Thoracic aorta (tissue), 2 donors: ENCODE measurements at places on chromosomes 2 and 18.
A peak's percentile ranks its signal among the peaks of the same experiment; 100 is the strongest.

GRCh38 chr2:148939271-148939670 is 64.2 kb downstream of the KIF5C start:
- no peak for DNase-seq

DNA sequence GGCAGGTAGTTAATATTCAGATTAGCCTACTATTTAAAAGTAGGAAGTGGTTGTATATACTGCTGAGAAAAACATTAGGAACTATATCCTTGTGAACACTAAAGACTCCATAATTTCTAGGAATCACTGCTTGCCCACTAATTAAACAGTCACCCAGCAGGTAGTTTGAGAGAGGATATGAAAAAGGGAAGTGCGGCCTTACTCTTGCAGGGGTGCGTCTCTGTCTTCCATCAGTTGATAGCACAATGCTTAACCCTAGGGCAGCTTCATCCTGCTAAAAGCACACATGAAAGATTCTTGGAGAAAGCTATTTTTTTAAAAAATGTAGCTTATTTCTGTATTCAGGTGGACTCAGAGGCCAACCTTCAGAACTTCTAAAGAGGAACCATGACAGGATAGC is 53.1 kb upstream of the ATP5MC3 start:
- DNase-seq = no peak

DNA sequence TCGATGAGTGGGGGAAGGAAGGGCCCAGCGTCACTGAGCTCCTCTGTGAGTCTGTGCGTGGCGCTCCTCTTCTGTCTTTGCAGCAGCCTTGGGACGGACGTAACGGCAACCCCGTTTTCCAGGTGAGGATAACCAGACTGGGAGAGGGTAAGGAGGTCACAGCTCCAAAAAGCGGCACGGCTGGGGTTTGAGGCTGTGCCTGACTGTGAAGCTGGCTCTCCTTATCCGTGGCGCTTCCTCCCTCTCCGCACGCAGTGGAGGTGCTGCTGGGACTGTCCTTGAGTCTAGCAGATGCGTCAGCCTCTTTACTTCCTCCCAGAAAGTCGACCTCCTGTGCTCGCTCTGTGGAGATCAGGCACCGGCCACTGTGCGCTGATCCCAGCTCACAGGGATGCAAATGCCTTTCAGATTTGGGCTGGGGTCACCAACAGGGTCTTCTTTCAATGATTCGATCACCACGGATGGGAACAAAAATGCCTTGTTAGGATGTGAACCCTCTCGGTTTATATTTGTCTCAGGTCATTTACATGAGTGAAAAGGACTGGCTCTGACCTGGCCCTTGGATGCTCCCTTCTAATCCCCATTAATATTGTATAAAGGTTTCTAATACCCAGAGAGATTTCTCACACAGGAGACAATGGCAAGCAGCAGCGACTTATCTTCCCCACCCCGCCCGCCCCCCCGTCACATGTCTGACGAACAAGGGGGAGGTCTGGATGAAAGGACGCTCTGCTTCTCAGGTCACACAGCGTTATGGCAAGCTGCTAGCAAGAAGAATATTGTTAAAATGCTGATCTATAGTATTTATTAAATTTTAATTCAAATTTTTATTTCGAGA is 30.1 kb upstream of the E2F6 start:
- no peak for DNase-seq

DNA sequence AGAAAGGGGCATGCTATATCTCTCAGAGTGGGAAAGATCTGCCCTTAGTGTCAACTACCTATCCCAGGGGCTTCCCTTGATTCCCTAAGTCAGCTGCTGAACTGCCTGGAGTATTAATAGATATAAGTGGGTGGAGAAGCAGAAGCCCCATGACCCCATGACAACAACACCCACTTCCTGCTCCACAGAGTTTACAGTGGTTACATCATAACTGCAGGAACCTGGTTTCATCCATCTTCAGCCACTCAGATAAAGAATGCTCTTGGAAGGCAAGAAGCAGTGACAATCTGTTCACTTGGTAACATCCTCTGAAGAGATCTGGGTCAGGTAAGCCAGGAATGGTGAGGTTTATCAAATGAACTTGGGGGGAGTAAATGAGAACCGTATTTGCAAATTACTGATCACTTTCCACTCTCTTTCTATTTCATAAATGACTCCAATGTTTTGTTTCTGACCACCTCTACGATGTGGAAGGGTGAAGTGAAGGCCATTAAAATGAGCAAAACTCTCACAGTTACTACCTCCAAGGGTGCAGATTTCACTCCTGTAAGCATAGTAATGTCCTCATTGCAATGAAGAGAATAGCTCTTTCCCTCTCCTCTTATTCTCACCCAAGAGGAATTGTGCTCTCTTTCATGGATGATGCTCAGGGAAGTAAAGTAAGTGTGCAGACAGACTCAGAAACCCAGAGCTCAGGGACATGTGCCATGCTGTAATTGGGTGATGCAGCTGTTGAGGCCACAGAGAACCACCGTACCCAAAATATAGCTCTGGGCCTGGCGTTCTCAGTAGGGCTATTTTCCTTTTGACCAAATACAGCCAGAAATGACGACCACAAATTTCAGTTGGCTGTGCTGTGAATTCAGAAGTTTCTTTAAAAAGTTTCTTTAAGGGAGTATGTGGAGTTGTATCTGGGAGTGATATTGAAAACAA is 192.8 kb upstream of the APCDD1 start:
- DNase-seq = no peak

DNA sequence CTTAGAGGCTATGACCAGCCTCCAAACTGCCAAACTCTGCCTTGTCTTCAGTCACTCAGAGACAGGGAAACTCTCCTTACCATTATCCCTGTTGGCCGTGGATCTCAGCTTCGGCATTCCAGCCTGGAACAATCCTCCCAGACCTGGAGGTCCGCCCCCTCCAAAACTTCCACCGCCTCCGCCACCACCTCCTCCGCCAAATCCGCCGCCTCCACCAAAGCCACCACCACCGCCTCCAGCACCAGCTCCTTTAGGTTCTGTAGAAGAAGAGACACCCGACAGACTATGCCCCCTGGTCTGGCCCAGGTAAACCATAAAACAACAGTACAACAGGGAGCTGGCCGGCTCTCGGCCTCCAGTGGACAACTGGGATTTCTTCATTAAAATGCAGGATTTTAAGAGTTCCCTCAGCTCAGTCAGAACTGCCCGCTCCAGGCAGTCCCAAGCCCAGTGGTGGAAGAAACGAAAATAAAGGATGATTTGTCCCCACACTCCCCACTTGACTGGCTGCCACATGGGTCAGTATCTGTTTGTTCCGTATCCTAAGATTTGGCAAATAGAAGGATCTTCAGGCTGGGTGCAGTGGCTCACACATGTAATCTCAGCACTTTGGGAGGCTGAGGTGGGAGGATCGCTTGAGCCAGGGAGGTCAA is 22.4 kb downstream of the WIPF1 start:
- no peak for DNase-seq

GRCh38 chr2:65316072-65316471 is 88.4 kb downstream of the ACTR2 start:
- peak; percentile 46 for DNase-seq
